ENCODE measurements at places on chromosomes 7 and 10. TPM values are rescaled to one million over a fixed set of nuclear protein-coding genes. Genes with fewer than 3 reads are reported as not detected.
A peak's percentile ranks its signal among the peaks of the same experiment; 100 is the strongest.

HHEX gene
- total RNA-seq, result 0.19 TPM

ASZ1 gene
- not detected for total RNA-seq

CUX1 gene
- 31.5 TPM for total RNA-seq

DNA sequence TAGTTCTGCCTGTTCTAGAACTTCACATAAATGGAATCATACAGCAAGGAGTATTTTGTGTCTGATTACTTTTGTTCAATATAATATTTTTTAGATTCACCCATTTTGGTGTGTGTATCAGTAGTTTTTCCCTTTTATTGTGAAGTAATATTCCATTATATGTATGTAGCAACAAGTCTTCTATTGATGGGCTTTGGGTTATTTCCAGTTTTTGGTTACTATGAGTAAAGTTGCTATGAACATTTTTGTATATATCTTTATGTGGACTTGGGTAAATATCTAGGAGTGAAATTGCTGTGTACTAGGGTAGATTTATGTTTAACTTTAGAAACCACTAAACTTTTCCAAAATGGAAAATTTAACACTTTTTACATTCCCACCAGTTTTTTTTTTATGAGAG, 35.7 kb downstream of the ADK start:
- DNase-seq, result no peak

- DNase-seq, result no peak
These were observed 373.1 kb downstream of the DPP6 start for GRCh38 chr7:154425271-154425670.

DNA sequence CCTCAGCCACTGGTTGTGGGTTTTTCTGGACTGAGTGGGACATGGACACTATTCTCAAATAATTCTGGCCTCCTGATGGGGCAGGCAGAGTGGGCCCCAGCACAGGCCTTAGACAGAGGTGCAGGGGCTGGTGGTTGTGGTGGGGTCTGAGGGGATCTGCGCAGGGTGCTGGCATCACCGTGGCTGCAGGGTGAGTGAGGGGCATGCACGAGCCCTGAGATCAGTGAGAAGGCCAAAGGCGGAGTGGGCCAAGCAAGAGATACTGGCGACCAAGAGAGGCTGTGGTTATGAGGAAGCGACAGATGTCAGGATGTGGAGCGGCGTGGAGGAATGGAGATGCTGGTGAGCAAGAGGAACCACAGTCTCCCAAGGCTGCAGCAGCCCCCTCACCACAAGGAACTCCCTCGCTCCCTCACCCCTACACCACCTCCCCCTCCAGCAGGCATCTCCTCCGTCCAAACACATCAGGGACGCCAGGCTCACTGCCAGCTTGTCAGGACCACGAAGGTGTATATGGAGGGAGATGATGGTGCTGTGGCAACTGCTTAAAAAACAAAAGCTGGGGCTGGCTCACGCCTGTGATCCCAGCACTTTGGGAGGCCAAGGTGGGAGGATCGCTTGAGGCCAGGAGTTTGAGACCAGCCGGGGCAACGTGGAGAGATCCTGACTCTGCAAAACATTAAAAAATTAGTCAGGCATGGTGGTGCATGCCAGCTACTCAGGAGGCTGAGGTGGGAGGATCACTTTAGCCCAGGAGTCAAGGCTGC, 9.6 kb downstream of the PRF1 start:
- DNase-seq, result no peak

DNA sequence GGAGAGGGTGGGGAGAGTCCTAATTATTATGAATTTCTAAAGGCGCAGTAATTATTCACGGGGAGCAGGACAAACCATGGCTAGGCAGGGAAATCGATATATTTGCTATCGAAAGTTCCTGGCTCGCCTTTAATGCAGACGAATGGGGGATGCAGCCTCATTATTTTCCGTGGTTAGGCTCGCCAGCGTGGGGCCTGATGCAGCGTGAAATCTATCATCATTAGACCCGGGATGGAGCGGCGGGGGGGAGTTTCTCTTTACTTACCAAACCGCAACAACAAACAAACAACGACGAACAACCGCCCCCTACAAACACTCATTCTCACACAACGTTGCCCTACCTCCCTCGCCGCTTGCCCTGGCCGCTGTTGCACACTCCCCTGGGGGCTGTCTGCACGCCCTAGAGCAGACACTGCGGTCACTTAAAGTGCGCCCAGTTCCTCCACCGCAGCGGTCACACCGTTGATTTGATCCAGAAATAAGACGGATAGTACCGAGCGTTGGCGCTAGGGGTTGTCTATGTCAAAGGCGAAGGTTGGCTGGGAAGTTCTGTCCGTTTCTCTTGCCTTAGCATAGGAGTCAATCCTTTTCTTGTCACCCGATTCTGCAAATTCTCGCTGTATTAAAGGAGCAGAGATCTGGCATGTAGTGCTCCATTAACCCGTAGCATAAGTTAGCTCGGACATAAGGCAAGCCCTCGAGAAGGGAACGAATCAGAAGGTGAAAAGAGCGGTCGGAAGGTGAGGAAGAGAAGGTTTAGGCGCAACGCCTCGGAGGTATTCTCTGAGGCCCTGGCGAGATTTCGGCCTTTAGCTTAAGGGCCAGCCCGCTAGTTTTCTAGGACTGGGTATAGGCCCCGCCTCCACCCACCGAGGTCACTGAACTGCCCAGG, 10.4 kb downstream of the NXPH1 start:
- DNase-seq, result peak; percentile 58

DNA sequence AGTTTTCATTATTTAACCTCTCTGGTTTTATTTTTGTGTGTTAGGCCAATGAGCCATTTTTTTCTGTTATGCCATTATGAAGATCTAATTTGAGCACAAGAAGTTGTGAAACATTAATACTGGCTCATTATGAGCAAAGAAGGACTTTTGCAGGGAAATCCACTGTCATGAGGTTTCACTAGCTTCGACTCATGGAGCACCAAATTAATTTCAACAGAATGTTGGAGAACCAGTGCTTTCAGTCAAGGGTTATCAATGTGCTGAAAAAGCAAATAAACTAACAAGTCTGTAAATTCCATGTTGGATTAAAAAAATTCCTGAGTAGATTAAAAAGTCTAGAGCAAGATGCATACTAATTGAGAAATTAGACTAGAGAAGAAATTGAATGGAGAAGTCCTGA, 594.2 kb upstream of the FZD8 start:
- no peak for DNase-seq

DNA sequence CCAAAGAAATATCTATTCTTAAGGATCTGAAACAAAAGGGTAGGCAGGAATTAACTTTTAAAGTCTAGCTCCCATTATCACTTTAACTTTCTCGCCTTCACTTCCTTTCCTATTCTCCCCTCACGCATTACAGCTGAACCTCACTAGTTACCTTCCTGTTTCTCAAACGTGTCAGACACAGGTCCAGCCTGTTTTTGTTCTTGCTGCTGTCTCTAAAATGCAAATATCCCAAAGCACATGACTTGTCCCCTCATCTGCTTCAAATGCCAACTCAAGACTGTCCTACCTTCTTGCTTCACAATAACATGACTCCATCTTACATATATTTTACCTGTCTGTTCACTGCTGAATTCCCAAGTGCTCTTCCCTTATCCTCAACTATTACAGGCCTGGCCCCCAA, 17.6 kb downstream of the ZDHHC6 start:
- no peak for DNase-seq

DNA sequence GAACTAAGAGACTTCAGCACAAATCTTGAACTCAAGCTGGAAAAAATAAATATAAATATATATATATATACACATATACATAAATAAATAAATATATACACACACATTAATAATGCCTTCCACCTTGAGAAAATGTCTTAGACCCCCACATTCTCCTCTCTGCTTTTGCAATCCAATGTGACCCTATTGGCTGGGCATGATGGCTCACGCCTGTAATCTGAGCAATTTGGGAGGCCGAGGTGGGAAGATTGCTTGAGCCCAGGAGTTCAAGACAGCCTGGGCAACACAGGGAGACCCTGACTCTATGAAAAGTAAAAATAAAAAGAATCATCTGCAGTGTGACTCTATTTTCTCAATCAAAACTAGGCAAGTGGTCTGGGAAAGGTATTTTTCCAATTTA, 424.1 kb upstream of the NFE2L3 start:
- DNase-seq, result no peak
